Stimulated activated CD8-positive, alpha-beta memory T cell treated with anti-CD3 and anti-CD28 coated beads, Interleukin-7, amount 100 ng/mL, for 1 hour (primary cell): ENCODE measurements at places on chromosomes 1 and 21.

GRCh38 chr1:180168786-180169639 is 14.3 kb downstream of the QSOX1 start:
- no peak for DNase-seq

DNA sequence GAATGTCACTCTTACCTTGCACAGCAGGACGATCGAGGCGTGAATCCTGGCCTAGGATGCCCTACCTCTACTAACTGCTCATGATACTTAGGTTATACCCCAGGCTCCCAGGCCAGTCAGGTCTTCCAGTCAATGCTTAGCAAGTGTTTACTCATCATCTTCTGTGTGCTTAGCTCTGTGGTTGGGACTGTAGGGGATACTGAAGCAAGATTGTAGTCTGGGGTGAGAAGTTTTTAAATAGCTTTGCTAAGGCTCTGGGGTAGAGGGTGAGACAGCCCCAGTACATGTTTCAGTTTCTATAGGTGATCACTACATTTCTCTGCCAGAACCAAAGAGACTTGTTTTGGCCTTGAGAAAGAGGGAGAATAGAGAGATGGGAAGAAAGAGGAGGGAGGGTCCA is 250.8 kb upstream of the KIAA0040 start:
- no peak for DNase-seq

DNA sequence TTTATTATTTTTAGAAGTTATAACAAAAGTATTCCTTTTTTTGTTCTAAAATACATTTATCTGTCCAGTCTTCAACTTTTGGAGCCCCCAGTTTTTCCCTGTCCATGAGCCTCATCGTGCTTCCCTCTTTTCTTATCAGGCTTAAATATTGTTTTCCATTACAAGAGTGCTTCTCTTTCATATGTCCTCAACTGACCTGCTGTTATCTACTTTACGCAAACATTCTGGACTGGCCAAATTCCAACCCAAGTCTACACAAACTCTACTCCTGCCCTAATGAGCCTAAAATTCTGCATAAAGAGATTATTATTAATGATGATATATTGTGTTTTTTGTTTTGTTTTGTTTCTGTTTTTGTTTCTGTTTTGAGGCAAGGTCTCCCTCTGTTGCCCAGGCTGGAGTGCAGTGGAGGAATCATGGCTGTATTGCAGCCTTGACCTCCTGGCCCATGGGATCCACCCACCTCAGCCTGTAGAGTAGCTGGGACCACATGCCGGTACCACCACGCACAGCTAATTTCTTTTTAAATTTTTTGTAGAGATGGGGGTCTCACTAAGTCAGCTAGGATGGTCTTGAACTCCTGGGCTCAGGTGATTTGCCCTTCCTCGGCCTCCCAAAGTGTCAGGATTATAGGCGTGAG is 318.8 kb upstream of the NEGR1 start:
- DNase-seq: no peak

- no peak for DNase-seq
Observed at GRCh38 chr1:77509898-77510297, 172.6 kb downstream of the ZZZ3 start.

DNA sequence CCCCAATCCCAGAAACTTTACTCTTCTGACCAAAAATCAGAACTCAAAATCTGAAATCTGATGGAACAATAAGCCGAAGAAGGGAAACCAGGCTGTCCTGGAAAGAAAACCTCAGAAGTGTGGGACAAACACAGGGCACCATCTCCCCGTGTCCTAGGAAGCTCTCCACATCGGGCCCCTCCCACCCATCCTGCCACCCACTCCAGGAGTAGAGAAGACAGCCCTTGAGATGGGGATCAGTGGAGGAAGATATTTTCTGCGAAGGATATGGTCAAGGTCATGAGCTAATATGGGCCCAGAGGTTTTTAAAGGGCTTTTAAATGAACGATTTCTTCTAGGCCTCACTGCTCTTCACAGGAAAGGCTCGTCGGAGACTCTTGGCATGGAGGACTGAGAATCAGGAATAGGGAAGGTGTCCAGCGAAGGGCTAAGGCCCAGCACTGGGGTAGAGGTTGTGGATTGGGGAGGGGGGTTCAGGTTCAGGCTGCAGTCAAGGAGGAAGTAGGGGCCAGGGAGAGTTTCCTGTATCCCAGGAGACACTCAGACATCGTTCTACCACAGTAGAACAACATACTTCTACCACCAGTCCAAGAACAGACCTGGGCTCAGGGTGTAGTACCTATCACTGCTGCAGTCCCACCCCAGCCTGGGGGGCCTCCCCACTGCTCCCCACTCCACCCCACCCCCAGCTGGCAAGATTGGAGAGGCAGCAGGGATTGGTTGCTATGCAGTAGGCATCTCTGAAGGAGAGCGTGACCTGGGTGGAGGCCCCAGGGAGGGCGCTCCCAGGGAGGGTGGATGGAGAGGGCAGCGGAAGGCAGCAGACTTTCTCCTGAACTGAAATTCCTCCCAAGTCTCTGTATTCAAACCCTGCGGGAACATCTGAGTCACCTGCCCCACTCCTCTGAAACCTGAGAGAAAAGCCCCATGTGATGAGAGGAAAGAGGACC is 1.2 kb upstream of the S100A5 start:
- DNase-seq: no peak

GRCh38 chr1:94384485-94385265 is 33.5 kb upstream of the ABCD3 start:
- DNase-seq: no peak
